ENCODE measurements at places on chromosomes 11 and 22.

DNA sequence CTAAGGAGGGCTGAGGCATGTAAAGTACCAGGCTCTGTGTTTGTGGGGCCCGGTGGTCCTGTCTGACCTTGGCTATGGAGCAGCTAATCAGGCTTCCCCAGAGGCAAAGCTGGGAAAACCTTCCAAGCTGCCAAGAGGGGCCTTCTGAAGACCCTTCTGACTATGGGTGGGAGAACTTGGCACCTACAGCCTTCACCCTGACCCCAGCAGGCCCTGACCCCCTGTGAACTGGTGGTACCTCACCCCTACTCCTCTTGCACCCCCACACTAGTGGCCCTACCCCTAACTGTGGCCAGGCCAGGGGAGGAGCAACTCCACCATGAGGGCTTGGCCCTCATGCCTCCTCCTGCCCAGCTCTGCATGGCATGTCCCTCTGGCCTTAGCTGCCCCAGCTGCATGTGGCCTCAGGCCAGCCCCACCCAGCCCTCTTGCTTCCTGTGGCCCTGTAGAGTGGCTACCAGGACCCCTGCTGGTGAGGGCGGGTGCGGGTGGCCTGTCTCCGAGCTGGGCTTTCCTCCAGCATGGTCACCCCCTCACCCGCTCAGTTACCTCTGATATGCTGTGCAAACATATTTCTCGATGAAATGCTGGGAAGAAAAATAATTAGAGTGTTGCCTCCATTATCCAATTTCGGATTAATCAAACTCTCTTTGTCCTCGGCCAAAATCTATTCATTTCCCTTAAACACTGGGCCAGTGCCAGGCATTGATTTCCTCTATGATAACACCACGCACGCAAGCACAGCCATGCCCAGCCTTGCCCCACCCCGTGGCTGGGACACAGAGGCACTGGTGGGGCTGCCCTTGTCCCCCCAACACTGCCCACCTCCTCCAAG lies 7.5 kb downstream of the GNAZ start:
- DNase-seq: no peak

- DNase-seq: no peak
Observed at GRCh38 chr22:50683994-50684371, 11.4 kb downstream of the SHANK3 start.

GRCh38 chr11:18394928-18395734 lies 768 bp downstream of the LDHA start:
- no peak for DNase-seq

GRCh38 chr11:91041626-91042025 lies 818.8 kb upstream of the CHORDC1 start:
- DNase-seq: no peak

- DNase-seq: no peak
Observed at GRCh38 chr11:45725776-45726492, 60.5 kb upstream of the CHST1 start.

- no peak for DNase-seq
Observed at GRCh38 chr22:45683680-45684079, 12.0 kb downstream of the ATXN10 start.

DNA sequence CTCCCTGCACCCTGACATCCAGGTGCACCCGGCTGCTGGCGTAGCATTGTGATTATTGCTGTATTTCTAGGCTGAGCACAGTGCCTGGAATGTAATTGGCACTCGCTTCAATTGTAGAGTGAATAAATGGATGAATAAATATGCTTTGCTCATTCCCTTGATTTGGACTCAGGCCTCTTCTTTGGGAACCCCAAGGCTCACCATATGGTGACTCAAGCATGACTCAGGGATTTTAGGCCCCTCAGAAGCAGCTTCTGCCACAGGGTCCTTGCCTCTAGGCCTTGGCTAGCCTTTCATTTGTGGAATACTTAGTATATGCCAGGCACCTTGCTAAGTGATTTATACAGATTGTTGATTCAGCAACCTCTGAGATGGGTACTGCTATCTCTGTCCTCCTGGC lies 78.9 kb downstream of the GRIK4 start:
- no peak for DNase-seq

GRCh38 chr11:22430141-22430541 lies 92.0 kb downstream of the SLC17A6 start:
- DNase-seq: no peak

GRCh38 chr11:121654259-121654842 lies 201.6 kb upstream of the SORL1-AS1 start:
- no peak for DNase-seq

GRCh38 chr11:2779499-2779980 lies 79.7 kb upstream of the KCNQ1OT1 start:
- no peak for DNase-seq

DNA sequence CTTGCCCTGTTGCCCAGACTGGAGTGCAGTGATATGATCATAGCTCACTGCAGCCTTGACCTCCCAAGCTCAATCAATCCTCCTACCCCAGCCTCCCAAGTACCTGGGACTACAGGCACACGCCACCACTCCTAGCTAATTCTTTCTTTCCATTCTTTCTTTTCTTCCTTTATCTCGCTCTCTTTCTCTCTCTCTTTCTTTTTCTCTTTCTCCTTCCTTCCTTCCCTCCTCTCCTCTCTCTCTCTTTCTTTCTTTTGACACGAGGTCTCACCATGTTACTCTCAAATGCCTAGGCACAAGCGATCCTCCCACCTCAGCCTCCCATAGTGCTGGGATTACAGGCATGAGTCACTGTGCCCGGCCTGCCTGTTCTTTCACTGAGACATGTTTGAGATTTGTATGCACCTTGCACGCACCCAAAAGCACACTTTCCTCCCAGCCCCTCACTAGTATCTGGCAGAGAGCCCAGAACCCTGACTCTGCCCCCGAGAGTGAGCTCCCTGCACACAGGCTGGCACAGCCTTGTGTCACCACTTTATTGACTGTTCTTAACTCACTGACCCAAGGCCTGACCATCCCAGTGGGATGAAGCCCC lies 56.8 kb downstream of the CD6 start:
- peak; percentile 61 for DNase-seq

DNA sequence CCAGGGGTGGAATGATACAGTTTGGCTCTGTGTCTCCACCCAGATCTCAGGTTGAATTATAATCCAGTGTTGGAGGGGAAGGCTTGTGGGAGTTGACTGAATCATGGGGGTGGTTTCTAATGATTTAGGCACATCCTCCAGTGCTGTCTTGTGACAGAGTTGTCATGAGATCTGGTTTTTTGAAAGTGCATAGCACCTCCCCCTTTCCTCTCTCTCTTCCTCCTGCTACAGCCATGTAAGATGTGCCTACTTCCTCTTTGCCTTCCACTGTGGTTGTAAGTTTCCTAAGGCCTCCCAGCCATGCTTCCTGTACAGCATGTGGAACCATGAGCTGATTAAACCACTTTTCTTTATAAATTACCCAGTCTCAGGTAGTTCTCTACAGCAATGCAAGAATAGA lies 45.1 kb downstream of the THAP12 start:
- no peak for DNase-seq

DNA sequence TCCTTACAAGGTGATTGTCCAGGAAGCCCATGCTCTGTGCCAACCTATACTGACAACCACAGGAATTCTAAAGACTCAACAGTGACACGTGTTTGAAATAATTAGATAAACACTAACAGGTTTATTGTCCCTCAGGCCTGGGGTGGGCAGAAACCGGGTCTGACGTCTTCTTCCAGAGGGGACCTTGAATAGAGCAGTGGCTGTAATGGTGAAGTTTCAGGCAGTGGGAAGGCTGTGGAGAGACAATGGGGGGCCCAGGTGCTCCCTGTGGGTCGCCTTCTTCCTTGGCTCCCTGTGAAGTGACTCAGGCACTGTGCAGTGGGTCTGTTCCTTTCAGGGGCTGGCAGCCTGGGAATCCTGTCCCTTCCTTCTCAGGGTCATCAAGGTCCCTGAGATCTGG lies 54.6 kb downstream of the OTOG start:
- no peak for DNase-seq

- DNase-seq: no peak
Observed at GRCh38 chr22:46581538-46582244, 38.5 kb upstream of the GRAMD4 start.

DNA sequence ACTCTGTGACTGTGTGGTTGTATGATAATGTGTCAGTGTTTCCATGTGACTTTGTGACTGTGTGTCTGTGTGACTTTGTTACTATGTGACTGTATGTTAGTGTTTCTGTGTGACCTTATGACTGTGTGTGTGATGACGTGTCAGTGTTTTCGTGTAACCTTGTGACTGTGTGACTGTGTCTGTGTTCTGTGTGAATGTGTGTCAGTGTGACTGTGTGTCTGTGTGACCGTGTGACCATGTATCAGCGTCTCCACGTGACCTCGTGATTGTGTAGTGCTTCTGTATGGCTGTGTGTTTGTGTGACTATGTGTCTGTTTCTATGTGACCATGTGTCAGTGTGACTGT lies 9.5 kb upstream of the PKNOX2 start:
- DNase-seq: no peak

DNA sequence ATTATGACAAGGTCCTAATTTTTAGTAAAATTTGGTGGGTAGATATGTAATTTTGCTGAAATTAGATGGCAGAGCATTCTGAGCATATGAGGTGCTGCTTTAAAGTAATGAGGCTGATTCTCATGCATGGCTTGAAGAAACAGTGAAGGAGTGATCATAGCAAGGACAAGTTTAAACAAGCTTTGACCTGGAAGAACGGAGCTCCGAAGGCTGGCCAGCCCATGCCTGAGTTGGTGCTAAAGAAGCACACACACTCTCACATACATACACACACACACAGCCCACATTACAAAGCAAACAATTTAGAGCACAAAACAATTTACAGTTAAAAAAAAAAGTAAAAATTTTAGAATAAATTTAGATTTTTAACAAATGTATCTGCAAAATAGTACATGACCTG lies 150.7 kb downstream of the DCDC1 start:
- no peak for DNase-seq

DNA sequence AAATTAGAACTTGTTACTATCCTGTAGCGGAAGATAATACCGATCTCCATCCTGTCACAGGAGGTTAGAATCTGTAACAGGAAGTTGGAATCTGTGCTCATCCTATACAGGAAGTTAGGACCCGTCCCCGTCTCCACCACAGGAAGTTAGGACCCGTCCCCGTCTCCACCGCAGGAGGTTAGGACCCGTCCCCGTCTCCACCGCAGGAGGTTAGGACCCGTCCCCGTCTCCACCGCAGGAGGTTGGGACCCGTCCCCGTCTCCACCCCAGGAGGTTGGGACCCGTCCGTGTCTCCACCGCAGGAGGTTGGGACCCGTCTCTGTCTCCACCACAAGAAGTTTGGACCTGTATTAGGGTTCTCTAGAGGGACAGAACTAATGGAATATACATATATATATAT lies 52.2 kb downstream of the FBLN1 start:
- no peak for DNase-seq

- no peak for DNase-seq
Observed at GRCh38 chr11:62195945-62196344, 5.9 kb downstream of the SCGB1D1 start.

DNA sequence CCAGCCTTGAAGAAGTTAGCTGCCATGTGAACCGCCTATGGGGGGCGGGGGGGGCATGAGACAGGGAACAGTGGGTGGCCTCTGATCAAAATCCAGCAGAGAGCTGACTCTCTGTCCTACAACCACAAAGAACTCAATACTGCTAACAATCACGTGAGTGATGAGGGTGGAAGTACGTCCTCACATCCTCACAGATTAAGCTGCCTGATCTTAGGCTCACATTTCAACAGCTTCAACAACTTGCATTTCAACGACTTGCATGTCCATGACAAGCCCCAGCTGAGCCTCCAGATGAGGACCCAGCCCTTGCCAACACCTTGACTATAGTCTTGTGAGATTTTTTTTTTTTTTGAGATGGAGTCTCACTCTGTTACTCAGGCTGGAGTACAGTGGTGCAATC lies 51.6 kb downstream of the CLMP start:
- no peak for DNase-seq

GRCh38 chr11:122816761-122817520 lies 21.4 kb upstream of the CRTAM start:
- no peak for DNase-seq

DNA sequence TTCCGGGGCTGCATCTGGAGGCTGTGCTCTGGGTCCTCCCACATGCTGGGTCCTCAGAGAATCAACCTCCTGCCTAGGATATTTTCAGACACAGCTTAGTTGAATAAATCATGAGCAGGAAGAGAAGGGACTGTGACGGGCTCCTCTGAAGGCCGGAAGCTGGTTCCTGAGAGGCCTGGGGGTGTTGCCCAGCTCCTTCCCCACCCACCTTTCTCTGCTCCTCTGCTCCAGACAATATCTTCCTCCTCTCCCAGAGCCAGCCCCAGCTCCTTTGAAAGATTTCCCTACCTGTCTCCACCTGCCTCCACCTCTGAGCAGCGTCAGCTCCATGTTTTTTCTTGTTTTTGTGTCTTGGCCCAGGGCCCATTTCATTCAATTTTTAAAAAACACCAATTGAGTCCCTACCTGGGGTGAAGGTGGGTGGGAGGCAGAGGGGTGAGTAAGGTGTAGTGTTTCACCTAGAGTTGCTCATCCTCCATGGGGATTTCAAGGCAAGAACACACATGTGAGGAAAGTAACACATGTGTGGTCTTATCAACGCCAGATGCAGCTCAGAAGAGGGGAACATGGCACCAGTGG lies 24.8 kb upstream of the THY1 start:
- no peak for DNase-seq

DNA sequence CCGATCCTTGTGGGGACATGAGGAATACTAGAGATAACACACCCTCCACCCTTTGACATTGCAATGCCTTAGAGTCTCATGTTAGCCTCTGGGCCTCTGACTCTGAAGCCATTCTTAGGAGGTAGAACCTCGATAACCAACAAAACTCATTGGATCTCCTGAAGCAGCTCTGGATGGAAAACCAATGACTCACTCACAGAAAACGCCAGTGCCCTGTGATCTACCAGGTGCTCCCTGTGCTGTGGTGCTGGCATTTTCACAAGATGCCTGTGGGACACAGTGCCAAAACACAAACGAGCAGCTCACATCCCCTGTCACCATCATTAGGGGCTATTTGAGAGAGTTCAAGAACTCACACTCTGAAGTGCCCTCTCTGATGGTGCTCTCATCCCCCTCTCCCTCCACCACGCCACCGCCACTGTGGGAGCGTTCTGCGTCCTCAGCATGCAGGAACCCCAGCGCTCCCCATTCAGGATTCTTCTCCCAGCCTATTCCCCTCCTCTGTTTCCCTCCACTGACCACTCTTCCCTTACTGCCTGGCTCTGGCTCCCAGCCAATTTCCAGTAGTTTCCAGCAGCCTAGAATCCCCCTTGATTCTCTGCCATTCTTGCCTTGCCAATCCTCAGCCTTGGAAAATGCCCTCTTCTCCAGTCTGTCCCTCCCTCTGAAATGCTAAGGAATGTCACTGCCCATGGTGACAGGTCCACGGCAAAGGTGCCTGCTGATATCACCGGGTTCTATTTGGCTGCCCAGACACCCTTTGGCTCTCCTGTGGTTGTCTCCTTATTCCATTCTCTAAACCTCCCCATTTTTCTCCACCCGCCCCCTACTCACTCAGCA lies 4.7 kb upstream of the POLD4 start:
- DNase-seq: no peak

- no peak for DNase-seq
Observed at GRCh38 chr11:121282886-121283502, 9.6 kb upstream of the SC5D start.

GRCh38 chr11:62315431-62315830 lies 16.6 kb upstream of the SCGB1D4 start:
- no peak for DNase-seq
